NCI-H1048 (cell line): ENCODE measurements at places on chromosomes 11 and 22.

DNA sequence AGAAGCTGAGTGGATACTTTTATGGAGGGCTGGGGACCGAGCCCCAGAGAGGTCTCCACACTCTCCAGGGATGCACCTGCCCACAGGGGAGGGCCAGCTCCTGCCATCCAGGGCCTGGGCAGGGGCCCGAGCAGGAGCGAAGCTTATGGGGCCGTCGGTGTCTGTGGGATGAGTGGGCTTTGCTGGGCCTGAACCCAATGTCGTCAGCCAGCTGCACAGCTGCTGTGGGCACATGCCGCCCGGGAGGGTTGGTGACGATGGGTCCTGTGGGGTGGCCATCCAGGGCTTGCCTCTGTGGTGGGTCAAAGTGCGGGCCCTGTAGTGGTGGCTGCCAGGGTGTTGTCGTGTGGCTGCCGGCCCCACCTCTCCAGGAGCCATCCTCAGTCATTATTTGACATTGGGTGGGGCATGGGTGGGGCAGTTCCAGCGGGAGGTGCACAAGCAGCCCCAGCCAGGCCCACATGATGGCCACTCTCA is 447.1 kb downstream of the TBC1D22A start:
- no peak for DNase-seq

- DNase-seq: no peak
These were observed 19.5 kb downstream of the MYBPC3 start for GRCh38 chr11:47332791-47333525.

GRCh38 chr11:8756201-8756600 is 73.6 kb downstream of the RPL27A start:
- no peak for DNase-seq

GRCh38 chr11:23099256-23099655 is 239.0 kb upstream of the CCDC179 start:
- DNase-seq: no peak

- peak; percentile 47 for DNase-seq
These were observed 52.2 kb downstream of the ANO5 start for GRCh38 chr11:22244986-22245592.

GRCh38 chr11:75510723-75511019 is 15.1 kb downstream of the GDPD5 start:
- no peak for DNase-seq

GRCh38 chr11:102322560-102322959 is 5.3 kb downstream of the BIRC3 start:
- no peak for DNase-seq

DNA sequence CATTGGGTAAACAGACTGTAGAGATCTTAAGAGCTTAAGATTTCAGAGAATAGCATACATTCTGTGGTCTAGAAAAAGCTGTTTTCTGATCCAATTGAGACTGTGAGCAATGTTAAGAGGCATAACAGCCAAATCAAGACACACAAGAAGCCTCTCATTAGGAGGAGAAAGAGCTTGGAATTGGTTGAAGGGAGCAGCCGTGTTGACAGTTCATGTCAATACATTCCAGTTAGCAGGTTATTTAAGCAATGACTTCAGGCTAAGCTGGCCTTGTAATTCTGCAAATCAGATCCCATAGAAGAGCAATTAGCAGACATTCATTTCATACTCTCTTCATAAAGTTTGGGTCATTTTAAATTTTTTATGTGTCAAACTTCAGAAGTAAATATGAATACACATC is 50.9 kb downstream of the ETS1 start:
- no peak for DNase-seq

- no peak for DNase-seq
These were observed 2.8 kb downstream of the IGSF9B start for GRCh38 chr11:133953999-133954398.

- DNase-seq: no peak
These were observed 4.3 kb downstream of the ARHGEF12 start for GRCh38 chr11:120340529-120340928.

GRCh38 chr11:350723-351255 is 18.5 kb upstream of the B4GALNT4 start:
- DNase-seq: no peak

GRCh38 chr11:131070365-131070764 is 154.1 kb upstream of the SNX19 start:
- no peak for DNase-seq

DNA sequence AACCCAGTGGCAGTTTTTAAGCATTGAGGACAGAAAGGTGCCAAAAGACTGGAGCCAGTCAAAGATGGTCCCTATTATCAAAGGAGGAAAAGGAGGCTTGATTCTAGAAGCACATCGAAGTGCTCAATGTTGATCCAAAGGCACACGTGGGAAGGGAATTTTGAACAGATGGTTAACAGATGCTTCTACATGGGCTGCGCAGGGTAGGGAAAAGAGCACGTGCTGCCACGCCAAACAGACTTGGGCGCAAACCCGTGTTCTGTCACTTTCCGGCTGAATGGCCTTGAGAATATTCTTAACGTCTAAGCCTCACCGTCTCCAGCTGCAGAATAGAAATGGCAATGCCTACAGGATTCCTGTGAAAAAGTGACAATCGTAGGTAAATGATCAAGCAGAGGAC is 217.9 kb upstream of the MTNR1B start:
- no peak for DNase-seq

DNA sequence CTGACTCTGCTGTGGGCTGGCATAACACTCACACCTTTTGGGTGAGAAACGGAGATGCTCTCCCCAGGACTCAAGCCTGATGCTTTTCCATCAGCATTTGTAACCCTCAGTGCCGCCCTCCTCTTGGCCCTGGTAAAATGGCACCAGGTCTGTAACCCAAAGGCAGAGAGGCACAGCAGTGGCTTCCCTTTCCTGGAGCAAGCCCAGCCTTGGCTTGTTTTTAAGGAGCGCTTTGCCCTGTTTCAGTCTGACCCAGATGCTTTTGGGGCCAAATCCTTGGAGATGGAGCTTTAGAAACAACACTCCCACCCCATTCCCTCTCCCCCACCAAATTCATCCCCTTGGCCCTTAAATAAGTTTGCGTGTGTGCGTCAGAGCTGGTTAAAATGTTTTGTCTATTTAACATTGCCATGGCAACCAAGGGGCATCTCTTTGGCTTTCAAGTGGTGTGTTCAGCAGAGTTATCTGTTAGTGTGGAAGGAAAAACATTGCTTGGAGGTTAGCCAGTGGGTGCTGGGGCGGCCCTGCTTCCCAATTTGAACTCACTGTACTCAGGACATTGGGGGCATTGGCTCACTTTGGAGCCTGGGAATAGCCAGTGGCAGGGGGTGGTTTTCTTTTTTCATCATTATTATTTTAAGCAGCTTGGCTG is 134.1 kb downstream of the NAV2 start:
- no peak for DNase-seq

- no peak for DNase-seq
These were observed 86.1 kb downstream of the GRIA4 start for GRCh38 chr11:105696000-105696399.

- no peak for DNase-seq
These were observed 108.2 kb downstream of the SIK3 start for GRCh38 chr11:116990061-116990473.

- no peak for DNase-seq
These were observed 27.6 kb upstream of the CCDC34 start for GRCh38 chr11:27390318-27391295.

DNA sequence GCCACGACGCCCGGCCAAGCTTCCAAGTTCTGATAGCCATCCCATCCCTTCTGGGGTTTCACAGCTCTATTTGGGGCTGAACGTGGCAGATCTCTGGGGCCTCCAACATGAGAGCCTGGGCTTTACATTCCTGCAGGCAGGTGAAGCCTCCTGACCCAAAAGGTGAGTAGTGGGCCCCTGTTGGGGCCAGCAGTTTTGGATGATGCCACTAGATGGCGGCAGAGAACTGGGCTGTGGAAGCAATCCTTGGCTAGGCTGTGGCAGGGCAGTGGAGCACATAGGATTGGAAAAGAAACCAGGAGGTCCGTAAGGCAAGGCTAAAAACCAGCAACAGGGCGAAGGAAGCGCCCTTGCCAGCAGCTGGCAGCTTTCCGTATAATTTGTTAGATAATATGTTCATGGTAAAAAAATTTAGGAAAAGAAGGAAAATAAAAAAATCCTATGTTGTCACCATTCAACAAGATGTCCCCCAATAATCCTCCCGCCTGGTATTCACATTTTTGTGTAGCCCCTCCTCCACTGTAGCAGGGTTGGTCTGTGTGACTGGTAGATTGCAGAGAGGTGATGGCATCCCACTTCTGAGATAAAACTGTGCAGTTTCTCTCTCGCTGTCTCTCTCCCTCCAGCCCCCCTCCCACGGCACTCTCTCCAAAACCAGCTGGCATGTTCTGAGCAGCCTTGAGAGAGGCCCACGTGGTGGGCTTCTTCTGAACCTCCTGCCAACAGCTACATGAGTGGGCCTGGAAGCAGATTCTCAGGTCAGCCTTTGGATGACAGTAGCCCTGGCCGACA is 43.6 kb upstream of the OR4B1 start:
- no peak for DNase-seq

DNA sequence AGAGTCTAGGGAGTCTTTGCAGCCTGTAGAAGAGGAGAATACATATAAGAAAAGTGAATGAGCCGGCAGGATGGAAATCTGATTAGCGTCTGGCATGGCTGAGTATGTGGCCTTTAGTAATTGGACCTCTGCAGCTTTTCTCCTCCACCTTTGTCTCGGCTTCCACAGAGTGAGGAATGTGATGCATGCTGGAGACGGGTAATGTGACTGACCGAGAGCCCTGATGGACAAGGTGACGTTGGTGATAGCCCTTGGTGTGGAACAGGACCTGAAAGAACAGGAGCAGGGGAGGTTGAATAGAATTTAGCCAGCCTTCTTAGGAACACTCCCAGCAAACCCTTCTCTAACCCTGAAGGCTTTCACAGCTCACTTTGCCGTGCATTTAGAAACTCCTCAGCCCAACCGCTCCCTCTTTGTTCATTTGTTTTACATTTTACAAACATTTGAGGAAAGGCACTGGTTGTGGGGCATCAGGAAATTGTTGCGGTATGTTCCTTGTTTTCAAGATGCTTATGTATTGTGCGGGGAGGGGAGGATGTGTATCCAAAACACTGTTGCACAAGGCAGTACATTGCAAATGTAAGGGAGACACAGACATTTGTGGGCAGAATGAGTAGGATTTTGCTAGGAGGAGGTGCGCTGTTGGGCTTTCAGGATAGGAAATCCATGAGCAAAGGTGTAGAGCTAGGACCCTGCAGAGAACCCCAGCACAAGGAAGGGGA is 6.9 kb downstream of the GTPBP1 start:
- no peak for DNase-seq

DNA sequence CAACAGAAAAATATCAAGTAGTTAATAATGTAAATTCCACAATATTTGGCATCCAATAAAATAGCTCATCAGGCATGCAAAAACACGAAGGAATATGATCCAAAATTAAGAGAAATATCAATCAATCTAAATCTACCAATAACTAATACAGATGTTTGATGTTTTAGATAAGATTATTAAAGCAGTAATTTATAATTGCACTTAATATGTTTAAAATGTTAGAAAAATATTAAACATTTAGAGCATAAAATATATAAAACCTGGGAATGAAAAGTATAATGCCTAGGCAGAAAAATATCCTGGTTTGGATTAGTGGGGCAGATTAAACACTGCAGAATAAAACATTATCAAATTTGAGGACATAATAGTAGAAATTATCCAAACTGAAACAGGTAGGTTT is 879.9 kb downstream of the FAM181B start:
- DNase-seq: no peak

DNA sequence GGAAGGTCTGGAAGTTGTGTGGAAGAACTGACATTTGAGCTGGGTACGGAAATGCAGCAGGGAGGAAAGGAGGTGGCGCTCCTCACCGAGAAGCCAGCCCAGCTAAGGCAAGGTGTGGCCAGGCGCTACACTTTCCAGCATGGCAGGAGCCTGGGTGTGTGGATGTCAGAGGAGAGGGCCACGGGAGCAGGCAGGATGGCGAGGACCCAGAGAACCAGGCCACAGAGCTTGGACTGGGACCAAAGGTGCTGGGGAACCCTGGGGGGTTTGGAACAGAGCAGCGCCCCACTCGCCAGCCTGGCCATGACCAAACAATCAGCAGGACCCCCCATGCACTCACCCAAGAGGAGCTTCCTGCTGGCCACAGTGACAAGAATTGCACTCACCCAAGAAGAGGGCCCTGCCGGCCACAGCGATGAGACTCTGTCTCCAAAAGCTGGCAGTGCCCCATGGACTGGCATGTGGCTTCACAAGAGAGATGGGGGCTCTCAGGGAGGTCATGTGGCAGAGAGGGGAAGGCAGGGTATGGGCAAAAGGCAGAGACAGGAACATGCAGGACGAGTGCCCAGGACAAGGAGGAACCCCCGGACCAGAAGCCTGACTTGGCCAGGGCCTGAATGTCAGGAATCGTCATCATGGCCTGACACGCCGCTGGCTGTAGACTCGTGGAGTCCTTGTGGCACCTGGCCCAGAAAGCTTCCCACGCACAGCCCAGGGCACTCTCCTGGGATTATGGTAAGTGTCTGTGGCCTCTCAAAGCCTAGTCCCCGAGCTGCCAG is 45.4 kb downstream of the IGF2 start:
- DNase-seq: no peak

GRCh38 chr11:84890676-84891075 is 736.5 kb downstream of the DLG2 start:
- no peak for DNase-seq

GRCh38 chr11:129300099-129300498 is 75.5 kb upstream of the BARX2 start:
- DNase-seq: no peak

DNA sequence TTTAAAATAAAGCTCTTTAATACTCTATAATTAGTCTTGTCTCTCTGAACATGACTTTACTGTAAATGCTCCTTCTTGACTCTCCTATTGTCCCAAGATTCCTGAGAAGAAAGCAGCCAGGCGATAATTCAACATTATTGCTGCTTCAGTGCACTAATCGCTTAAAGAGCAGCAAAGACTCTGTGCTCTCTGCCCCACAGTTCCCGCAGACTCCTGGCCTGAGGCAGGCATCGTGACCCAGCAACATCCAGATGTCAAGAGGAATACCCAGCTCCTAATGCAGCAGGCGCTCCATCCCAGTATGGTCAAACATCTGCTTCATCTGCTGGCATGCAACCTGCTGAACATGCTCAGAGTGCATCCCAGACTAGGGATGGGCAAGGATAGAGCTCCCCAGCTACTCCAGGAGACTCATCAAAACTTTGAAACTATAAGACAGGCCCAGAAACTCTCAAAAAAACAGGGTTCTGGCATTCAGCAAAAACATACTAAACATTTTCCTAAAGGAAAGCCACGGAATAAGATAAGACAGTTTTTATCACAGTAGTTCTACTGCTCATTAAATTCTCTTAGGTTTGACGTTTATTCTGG is 270.0 kb downstream of the SOX6 start:
- no peak for DNase-seq

- DNase-seq: no peak
These were observed 35.9 kb upstream of the MMP20 start for GRCh38 chr11:102661040-102661439.

- DNase-seq: no peak
These were observed 461 bp downstream of the TBC1D10A start for GRCh38 chr22:30326255-30326705.

DNA sequence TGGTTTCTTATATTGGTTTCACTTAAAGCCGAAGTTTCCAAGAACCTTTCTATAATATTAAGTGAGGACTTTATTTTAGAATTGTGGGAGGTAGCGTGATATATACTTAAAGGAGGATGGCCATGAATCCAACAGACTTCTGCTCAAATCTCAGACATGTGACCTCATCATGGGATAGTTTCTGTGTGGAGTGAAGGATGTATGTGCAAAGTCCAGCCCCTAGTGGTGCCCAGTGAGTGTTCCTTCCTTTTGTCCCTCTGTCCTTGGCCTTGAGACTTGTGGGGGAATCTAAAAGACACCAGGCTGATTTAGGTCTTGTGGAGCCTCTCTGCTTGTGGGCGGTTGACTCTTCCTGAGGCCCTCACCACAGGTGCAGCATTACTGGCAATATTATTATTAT is 43.7 kb downstream of the BARX2 start:
- DNase-seq: no peak
